Activated naive CD4-positive, alpha-beta T cell treated with anti-CD3 and anti-CD28 coated beads, Interleukin-2, amount 50 U/mL, for 72 hours (primary cell): ENCODE measurements at places on chromosomes 2 and 18.

- no peak for DNase-seq
Measured at GRCh38 chr18:10143596-10143995, 229.8 kb downstream of the VAPA start.

DNA sequence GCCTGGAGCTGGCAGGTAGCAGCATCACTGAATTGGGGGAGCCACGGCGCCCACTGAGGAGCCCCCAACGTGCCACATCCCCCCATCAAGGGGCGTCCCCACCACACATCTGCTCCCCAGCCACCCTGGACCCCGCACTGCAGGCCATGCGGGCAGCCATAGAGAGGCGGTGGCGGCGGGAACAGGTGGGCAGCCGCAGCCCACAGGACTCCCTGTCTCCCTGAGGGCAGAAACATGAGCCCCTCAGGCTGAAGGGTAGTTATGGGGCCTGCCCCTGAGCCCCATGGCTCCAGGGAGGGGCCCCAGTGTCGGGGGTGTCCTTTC is 26.6 kb downstream of the CROCC2 start:
- DNase-seq, result no peak

DNA sequence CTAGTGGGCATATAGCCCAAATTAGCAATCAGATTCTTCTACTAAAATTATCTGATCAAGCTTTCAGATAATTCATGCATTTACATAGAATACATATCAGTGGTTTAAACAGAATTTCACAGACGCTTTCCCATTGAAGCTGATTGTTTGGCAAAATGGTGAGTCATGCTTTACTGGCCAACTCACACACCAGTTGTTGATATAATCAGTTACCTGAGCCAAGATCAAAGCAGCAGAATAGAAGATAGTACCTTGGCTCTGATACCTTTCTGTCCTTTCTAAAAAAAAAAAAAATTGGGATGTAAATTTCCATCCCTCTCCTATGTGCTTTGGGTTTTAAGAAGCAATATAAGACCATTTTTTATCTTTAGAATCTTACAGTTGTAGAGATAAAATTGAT is 178.0 kb downstream of the MCFD2 start:
- no peak for DNase-seq

DNA sequence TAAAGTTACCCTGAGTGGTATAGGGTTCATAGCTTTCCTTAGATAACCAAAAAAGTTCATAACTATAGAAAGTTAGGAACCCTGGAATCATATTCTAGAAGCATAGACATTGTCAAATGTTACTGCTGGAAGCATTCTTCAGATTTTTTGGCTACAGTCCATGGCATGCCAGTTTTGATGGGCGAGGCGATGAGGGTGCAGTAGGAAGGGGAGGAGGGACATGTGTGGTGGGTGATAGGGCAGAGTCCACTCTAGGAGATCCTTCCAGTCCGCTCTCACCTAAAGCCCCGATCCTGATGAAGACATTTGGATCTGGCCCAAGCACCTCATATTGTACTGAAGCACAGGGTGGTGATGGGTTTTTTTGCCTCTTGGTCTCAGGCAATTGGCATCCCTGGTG is 91.8 kb downstream of the HRH4 start:
- no peak for DNase-seq

GRCh38 chr2:68031542-68032160 is 31.2 kb downstream of the C1D start:
- no peak for DNase-seq

DNA sequence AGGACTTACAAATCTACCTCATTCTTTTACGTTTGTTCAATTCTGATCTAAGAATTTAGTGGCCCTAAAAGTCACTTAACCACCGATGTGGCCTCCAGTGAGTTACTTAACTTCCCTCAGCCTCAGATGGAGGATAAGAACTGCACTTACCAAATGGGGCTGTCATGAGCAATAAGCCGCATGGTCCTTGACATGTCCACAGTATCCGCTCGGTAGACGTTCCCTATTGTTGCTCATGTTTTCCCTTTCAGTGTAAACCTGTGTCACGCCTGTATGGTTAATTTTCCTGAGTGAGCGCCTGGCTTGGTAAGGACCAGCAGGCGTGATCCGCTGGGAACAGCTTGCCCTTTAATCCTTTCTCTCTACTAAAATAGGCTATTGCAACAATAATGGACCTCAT is 20.3 kb downstream of the SEC11C start:
- DNase-seq, result no peak

DNA sequence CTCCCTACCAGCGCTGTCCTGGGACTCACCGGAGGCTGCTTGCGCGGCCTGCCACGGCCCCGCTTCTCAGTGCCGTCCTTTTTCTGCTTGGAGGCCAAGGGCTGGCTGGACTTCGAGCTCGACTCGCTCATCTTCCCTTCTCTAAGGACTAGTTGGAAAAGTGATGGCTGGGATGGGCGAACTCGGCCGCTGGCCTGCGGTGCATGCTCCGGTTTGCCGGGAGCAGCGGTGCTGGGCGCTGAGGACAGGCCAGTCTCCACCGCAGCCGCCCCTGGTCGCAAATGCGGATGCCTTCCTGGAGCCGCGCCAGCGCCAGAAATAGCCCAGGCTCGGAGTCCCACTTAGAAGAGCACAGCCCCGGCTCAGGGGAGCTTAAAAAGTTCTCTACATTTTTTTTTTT is 3.1 kb downstream of the C2orf81 start:
- DNase-seq, result no peak

- DNase-seq, result no peak
Measured at GRCh38 chr2:75041731-75042600, 83.5 kb downstream of the POLE4 start.

DNA sequence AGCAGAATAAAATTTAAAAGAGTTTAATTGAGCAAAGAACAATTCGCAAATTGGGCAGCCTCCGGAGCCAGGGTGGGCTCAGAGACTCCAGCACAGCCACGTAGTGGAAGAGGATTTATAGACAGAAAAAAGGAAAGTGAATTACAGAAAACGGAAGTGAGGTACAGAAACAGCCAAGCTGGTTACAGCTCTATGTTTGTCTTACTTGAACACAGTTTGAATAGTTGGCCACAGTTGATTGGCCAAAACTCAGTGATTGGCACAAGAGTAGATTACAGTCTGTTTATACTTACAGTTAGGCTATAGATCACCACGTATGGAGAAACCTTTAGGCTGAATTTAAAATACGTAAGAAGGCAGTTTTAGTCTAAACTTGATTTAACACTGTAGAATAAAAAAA is 78.8 kb upstream of the NEDD4L start:
- DNase-seq, result no peak

GRCh38 chr2:80080957-80081356 is 223.6 kb downstream of the LRRTM1 start:
- DNase-seq, result no peak

GRCh38 chr2:126877041-126877440 is 21.6 kb upstream of the TEX51 start:
- DNase-seq, result no peak

GRCh38 chr18:63492851-63493250 is 16.1 kb downstream of the SERPINB5 start:
- no peak for DNase-seq

- DNase-seq, result no peak
Measured at GRCh38 chr18:24600076-24600654, 139.7 kb downstream of the HRH4 start.

DNA sequence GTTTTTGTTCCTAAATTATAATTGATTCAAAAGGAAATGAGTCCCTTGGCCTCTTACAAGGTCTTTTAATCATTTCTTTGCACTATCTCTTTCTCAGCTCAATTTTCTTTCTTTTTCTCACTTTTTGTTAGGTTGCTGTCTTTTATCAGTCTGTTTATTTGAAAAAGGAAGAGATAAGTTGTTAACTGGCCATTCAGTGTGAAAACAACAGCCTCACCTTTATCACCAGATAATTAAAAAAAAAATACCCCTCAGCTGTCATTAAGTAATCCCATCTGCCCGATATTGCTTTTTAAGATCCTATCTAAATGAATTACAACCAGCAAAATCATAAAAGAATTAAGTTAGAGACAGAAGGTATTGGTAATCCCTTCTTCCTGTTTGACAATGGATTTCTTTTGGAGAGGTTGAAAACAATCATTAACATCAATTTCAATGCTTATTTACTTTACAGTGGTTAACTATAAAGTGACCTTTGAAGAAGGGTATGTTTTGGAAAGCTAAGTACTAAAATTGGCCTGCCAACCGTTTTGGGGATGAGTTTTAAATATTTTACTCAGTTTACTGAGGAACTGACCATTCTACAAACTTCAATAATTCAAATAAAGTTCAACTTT is 104.9 kb downstream of the TGIF1 start:
- no peak for DNase-seq

DNA sequence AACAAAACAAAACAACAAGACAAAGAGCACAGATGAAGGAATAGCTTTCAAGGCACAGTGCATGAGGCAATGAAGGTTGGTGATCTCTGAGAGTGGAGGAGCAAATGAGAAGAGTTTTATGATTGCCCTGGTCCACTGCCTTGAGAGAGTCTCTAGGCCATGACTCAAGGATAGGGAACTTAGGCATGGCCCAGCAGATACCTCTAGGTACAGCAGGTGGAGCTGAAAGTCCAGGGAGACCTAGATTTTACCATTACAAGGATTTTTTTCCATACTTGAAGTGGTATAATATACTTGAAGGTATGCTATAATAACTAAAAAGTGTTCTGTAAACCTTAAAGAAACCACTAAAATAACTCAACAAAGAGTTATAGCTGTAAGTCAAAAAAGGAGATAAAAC is 239.5 kb upstream of the KLHL29 start:
- DNase-seq, result no peak

DNA sequence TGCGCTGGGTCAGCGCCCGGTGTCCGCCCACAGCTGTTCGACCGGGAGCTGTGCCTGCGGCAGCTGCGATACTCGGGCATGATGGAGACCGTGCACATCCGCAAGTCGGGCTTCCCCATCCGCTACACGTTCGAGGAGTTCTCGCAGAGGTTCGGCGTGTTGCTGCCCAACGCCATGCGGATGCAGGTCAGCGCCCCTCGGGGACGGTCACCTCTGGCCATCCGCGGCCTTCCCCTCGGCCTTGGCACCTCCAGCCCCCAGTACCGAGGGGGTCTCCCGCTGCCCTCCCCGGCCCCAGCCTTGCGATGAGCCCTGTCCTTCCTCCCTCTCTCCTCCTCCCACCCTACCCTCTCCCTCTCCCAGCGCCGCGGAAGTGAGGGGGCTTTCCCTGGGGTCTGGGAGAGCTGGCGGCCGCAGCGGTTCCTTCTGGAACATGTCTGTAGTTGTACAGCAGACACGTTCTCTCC is 53.2 kb upstream of the GPR17 start:
- peak; percentile 44 for DNase-seq

DNA sequence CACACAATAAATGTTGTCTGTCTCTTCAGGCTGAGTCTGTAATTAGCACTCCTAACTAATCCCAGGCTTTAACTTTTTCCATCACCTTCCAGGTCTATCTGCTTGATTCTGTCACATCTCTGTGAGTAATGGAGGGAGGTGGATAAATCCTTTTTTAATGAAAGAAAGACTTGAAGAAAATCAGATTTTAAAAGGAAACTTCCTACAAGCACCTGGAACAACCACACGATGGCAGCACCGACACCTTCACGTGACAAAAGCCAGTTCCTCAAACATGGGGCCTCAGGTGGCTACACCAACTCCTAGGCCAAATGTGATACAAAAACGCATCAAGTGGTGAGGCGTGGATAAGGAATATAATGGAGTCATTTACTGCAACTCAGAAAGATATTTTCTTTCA is 41.8 kb downstream of the TGFBRAP1 start:
- DNase-seq, result no peak

DNA sequence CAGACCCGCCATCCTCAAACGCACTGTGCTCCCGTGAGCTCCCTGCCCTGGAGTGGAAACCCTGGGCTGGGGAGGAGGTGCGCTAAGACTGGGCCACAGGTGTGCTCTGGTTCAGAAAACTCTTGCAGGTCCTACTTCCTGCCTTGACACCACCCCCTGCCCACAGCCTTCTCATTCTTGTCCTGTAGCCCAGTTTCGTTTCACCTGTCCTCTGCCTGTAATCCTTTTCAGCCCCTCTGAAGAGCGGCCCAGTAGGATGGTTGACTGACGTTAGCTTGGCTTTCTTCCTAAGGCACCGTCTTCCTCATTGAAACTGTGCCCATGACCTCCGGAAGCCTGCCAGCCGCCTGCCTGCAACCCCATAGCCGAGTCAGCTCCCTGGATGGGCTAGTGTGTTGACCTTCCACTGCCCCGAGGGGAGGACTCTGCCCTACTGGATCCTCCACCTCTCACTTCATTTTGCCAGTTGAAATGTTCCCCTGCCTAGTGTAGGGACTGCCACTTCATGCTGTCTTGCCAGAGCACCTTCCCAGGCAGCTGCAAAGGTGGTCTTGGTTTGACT is 116.9 kb downstream of the AGAP1 start:
- no peak for DNase-seq

DNA sequence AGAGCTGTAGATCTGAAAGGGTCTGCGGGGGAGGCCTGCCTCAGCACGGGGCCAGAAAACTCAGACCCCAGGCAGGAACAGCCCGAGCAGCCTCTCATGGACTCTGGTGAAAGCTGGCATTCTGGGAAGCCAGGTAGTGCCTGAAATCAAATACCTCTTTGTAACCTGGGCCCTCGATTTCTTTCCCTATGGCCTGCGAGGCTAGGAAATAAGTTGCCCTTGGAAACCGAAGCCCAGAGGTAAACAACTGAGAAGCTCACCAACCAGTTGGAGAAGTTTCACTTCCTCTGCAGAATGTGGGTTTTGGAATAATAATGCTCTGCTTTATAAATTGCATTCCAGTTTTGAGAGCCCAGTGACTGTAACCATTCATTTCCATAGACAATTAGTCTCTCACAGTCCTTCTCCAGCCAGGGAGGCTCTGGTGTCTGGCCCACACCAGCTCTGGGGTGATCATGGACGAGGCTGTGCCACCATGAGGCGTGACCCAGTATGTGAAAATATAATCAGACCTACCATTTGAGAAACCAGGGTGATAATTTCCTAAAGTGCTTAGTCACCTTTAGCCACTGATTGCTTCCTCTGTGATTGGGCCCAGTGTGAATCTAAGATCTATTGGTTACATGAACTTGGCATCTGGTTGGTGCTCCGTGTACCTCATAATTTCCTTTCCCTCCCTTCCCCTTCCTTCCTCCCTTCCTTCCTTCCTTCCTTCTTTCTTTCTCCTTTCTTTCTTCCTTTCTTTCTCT is 133.1 kb upstream of the PELI1 start:
- DNase-seq, result no peak

DNA sequence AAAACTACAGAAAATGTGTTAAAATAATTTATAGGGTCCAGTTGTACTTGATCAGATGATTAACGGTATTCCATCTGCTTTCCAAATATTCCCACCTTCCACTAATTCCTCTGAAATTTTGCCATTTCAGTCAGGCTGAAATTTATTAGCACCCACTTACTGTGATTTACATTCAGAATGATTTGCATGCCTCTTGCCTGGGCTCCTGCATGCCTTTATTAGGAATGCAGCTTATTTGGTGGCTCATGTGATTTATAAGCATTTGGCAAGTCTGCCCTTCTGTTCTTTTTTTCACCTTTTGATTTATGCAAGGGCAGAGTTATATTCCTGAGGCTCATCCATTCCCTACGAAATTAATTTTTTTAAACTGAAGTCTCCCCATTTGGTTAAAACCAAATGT is 1594.5 kb upstream of the PIK3C3 start:
- DNase-seq, result no peak

GRCh38 chr2:102603904-102604303 is 15.4 kb upstream of the SLC9A2 start:
- DNase-seq, result no peak

GRCh38 chr2:69222953-69223658 is 163.9 kb downstream of the GFPT1 start:
- DNase-seq, result no peak

- no peak for DNase-seq
Measured at GRCh38 chr2:84297155-84297554, 161.9 kb downstream of the SUCLG1 start.

- DNase-seq, result no peak
Measured at GRCh38 chr2:192604295-192604694, 409.6 kb upstream of the TMEFF2 start.
